ENCODE measurements at places on chromosomes 12 and 14.

- DNase-seq, result no peak
These were observed 81.6 kb downstream of the ADGRD1 start for GRCh38 chr12:131035245-131035681.

DNA sequence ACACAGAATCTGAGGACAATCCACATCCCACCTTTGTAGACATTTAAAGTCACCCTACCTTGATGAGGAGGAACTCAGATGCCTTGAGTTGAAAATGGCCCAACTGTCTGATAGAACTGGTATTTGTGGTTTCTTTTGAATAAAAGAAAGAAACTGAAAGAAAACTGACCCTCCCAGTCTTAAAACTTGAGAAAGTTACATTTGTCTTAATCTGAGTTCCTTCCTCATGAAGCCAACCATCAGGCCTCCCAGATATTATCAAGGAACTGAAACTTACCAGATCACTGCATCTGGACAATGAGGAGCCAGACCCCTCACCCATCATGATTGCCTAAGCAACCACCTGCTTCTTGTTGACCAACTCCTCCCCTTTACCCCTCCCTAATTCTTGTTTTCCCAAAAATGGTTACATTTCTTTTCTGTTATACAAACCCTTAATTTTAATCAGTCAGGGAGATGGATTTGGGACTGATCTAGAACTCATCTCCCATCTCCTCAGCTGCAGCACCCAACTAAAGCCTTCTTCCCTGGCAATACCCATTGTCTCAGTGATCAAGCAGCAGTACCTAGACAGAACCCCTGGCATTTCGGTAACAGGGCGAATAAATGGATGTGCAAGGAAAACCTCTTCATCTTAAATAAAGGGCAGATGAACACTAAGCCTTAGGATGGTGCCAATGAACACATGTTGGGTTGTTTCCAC lies 72.0 kb upstream of the RESF1 start:
- DNase-seq, result no peak

DNA sequence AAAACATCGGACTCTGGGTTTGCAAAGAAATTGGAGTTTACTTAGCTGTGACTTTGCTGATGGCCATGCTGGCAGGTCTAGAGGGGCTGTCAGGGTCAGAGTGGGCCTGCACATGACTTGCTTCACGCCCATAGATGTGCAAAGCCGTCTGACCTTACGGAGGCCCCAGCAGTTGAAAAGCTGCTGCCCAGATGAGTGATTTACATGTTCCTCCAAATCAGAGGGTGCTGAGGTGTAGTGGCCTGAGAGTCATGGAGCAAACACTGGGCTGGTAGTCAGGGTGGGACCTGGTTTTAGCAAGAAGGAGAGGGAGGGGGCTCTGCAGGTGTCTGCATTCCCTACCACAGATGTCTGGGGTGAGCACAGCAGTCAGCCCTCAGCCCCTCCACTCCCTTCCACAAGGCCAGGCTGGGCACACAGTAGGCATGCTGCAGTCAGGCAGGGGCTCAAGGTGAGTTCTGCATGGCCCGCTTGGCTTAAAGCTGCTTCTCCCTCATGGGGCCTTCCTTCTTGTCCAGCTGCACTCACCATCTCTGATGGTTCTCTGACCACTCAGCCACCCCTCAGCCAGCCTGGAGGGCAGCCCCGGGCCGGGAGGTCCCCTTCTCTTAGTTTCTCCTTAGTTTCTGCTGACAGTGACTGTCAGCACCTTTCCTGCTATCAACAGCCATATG lies 34.2 kb upstream of the EML1 start:
- DNase-seq, result no peak

GRCh38 chr12:111673503-111673902 lies 12.3 kb downstream of the BRAP start:
- no peak for DNase-seq

DNA sequence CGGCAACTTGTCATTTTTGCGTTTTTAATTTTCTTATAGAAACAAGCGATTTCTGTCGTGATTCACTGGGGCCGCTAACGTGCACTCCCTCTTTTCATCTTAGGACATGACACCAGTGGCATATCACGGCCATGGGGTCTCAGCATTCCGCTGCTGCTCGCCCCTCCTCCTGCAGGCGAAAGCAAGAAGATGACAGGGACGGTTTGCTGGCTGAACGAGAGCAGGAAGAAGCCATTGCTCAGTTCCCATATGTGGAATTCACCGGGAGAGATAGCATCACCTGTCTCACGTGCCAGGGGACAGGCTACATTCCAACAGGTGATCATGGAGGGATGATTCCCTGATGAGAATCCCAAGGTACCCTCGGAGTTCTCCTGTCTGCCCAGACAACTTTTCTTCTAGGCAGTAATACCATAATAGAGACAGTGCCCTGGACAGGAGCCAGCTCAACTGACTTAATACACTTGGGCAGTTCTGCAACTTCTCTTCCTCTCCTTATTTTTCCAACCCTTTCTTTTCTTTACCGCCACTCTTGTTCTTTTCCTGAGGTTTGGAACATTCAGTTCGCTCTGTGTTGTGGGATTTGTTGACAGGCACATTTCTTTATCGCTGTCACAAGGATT lies 821 bp downstream of the TMEM106C start:
- peak; percentile 37 for DNase-seq

GRCh38 chr14:38405851-38406635 lies 150.2 kb upstream of the CLEC14A start:
- DNase-seq, result no peak

GRCh38 chr12:12704593-12705230 lies 8.7 kb upstream of the GPR19 start:
- peak; percentile 60 for DNase-seq

DNA sequence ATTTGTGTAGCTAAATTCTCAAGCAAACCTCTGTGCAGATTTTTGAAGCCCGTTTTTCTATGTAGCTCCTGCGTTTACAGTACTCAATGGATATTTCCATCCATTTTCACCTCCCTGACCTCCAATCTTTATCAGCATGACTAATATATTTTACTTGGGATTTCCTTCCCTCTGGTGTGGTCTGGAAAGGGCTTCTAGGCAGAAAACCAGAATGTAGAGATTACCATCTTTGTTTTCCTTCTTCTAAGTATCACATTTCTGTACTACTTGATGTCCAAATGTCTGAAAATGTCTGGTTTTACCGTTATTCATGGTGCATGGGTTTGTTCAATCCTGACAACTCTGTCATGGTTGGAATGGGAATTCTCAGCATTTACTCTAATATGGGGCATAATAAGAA lies 907.6 kb upstream of the FLRT2 start:
- DNase-seq, result no peak

DNA sequence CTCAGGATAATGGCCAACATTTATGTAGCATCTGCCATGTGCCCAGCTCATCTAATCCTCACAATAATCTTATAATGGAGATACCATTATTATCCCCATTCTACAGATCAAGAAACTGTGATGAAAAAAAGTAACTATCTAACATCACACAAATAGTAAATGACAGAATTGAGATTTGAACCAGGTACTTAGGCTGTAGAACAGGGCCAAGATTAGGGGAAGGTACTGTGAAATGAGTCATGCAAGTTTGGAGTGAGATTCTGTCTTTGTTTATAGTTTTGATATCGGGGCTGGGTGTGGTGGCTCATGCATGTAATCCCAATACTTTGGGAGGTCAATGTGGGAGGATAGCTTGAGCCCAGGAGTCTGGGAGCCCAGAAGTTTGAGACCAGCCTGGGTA lies 1.3 kb upstream of the GNPTAB start:
- DNase-seq, result no peak

GRCh38 chr14:64775081-64775777 lies 71.0 kb downstream of the PLEKHG3 start:
- no peak for DNase-seq

DNA sequence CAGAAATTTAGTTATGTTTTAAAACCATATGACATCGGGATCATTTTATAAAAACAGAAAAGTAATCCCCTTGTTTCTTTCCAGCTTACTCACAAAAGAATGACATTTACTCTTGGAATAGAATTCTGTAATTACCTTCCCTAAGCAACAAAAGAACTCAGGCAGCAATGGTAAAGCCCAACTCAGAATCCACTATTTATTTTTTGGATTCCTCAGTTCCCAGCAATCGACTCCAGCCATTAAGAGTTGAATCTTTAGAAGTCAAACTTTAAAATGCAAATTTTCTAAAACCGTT lies 65.9 kb downstream of the FOXN3 start:
- DNase-seq, result no peak

DNA sequence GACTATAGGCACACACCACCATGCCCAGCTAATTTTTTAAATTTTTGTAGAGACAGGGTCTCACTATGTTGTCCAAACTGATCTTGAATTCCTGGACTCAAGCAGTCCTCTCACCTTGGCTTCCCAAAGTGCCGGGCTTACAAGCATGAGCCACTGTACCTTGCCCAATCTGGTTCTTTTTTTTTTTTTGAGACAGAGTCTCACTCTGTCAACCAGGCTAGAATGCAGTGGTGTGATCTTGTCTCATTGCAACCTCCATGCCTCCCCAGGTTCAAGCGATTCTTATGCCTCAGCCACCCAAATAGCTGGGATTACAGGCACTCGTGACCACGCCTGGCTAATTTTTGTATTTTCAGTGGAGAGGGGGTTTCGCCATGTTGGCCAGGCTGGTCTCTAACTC lies 15.4 kb downstream of the MRPL42 start:
- no peak for DNase-seq

- DNase-seq, result no peak
These were observed 8.0 kb downstream of the YY1 start for GRCh38 chr14:100246809-100247428.

DNA sequence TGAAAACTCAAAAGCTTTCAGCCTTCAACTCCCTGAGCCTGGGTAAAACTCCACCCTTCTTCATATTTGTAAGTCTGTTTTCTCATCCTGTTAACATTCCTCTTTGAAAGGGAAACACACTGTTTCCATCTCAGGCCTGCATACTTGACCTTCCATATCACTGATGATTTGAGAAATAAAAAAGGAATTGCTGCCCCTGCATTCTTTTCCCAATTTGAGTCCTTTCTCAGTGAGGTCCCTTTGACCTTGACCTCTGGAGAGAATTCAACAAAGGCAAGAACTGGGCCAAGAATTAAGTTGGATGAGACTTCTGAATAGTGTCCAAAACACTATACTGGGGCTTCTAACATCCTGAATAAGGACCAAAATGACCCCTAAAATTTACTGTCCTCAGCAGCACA lies 108.0 kb downstream of the AEBP2 start:
- DNase-seq, result no peak

- DNase-seq, result no peak
These were observed 48.0 kb downstream of the ARL6IP4 start for GRCh38 chr12:123028475-123028874.

DNA sequence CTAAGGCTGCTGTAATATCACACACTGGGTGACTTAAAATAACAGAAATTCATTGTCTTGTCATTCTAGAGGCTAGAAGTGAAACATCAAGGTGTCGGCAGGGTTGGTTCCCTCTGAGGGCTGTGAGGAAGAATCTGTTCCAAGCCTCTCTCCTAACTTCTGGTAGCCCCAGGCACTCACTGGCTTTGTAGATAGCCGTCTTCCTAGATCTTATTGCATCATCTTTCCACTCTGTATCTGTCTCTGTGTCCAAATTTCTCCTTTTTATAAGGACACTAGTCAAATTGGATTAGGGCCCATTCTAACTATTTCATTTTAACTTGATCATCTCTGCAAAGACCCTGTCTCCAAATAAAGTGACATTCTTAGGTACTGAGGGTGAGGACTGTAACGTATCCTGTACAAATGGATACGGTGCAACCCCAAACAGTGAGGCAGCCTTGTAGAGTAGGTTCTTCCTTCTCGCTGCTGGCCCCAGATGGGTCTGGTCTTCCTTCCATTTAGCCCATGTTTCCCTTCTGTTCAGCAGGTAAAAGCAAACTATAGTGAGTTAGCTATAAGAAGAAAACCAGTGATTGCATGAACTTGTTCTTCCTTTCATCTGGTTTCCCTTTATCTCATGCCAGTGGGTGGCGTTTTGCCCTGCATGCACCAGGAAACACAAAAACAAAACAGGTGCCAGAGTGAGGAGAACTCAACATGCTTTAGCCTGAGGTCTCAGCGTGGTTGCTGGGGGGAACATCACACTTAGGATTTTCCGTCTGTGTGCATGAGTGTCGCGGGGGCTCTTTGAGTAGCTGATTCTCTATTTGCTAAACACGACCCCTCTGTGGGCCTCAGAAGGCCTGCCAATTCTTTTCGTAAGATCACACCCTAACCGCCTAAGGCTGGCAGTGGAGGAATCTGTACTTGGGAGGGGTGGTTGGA lies 19.5 kb downstream of the TTC9 start:
- peak; percentile 82 for DNase-seq

DNA sequence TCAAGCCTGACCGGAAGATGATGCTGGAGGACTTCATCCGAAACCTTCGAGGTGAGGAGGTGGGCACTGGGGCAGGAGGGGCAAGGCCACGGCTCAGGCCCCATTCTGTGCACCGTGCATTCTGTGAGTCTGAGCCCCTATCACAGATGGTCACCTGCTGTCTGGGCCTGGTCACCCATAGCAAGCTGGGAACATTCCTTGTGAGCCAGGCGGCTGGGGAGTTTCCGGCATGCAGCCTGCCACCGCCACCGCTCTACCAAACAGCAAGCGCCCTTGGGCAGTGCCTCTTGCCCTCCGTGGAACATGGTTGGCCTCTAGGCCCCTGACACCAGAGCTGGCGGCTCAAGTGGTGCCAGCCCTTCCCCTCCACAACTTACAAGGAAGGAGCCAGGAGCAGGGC lies 56.3 kb downstream of the SLC6A12 start:
- DNase-seq, result no peak

Measured in activated naive CD4-positive, alpha-beta T cell treated with anti-CD3 and anti-CD28 coated beads for 36 hours (primary cell).